Stimulated activated CD8-positive, alpha-beta memory T cell treated with anti-CD3 and anti-CD28 coated beads, Interleukin-15, amount 100 ng/mL, for 1 hour (primary cell): ENCODE measurements at places on chromosomes 11 and 22.
A peak's percentile ranks its signal among the peaks of the same experiment; 100 is the strongest.

GRCh38 chr22:47452184-47452583, 689.7 kb downstream of the TBC1D22A start:
- no peak for DNase-seq

GRCh38 chr11:59668950-59669610, at the start of gene PATL1:
TSS of gene PATL1 (minus strand) at chr11:59669037. CDS start at chr11:59668895, 142 bp downstream.
- DNase-seq = peak; percentile 97

DNA sequence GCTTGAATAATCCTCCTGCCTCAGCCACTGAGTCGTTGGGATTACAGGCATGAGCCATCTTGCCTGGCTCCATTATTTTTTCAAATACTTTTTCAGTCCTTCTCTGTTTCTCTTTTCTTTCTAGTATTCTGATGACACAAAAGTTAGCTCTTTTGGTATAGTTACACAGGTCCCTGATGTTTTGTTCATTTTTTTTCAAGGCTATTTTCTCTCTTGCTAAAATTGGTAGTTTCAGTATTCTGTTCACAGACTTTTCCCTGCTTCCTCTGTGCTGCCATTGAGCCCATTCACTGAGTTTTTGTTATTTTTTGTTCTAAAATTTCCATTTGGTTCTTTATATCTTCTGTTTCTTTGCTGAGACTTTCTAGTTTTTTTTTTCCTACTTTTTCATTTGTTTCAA, 166.5 kb downstream of the UVRAG start:
- DNase-seq = no peak

DNA sequence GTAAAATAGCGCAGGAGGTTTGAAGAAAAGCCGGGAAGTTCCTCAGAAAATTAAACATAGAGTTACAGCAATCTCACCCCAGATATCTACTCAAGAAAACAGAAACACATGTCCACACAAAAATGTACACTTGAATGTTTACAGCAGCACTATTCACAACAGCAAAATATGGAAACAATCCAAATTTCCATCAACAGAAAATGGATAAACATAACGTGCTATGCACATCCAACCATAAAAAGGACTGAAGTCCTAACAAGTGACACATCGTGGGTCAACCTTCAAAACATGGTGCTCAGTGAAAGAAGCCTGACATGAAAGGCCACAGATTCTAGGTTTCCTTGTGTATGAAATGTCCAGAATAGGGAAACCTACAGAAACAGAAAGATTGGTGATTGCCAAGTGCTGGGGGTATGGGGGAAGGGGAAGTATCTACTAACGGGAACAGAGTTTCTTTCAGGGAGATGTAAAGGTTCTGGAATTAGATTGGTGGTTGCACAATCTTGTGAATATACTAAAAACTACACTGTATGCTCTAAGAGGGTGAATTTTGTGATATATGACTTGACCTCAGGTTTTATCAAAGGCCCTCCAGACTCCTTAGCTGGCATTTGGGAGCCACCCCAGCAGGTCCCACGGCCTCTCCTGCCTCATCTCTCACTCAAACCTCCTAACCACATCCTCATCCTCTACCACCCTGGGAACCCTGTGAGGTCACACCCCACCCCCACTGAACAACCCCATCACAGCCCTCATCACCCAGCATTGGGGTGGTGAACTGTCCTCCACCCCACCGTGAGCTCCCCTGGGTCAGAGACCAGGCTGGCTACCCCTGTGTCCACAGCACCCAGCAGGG, 69.2 kb upstream of the PRR5 start:
- no peak for DNase-seq

DNA sequence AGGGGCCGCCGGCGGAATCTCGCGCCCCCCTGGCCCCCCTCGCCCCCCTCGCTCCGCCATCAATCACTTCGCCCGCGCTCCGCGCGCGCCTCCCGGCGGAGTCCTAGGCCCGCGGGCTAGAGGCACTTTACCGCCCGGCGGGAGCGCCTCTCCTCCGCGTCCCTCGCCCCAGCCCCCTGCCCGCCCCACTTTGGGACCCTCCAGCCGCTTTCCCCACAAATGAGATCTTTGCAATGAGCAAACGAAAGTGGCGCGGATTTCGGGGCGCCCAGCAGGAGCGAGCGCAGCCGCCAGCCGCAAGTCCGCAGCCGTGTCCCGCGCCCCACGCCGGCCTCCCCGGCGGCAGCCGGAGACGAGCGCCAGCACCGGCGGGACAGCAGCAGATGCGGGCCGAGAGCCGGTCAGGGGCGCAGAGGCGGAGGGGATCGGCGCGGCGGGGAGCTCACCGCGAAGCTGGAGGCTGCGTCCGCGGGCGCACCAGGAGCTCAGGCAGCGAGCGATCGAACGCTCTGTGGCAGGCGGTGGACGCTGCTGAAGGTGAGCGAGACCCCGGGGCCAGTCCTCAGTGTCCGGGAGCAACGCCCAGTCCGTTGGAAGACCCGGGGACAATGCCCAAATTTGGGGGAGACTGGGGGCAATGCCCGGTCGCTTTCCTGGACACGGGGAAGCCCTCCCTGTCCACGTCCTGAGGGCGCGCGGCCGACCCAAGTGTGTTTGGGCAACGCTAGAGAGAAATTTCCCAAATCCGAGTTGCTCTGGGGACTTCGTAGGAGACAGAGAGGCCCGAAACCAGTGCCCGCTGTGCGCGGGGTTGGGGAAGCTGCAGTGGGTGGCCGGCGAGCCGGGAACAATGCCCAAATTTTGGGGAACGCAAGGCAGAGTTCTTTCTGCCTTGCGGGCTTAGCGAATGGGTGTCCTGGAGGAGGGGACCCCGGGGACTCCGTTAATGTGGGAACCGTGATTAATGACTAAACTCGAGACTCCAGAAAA, 1.5 kb upstream of the IGF2 start:
- no peak for DNase-seq

DNA sequence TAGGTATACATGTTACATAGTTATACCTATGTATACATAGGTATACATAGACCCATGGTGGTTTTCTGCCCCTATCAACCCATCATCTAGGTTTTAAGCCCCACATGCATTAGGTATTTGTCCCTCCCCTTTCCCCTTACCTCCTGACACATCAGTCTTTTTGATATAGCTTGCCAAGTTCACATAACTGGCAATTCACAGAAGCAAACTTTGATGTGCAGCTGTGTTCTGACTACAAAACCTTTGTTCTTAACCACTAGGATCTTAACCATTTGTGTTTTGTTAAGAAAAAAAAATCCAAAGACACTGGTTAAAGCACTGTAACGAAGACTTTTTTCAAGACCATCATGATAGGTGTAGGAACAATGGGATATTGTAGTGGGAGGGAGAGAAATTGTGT, 42.9 kb upstream of the SLC5A1 start:
- DNase-seq = no peak

GRCh38 chr11:132685174-132685611, 847.1 kb downstream of the OPCML start:
- DNase-seq = no peak

DNA sequence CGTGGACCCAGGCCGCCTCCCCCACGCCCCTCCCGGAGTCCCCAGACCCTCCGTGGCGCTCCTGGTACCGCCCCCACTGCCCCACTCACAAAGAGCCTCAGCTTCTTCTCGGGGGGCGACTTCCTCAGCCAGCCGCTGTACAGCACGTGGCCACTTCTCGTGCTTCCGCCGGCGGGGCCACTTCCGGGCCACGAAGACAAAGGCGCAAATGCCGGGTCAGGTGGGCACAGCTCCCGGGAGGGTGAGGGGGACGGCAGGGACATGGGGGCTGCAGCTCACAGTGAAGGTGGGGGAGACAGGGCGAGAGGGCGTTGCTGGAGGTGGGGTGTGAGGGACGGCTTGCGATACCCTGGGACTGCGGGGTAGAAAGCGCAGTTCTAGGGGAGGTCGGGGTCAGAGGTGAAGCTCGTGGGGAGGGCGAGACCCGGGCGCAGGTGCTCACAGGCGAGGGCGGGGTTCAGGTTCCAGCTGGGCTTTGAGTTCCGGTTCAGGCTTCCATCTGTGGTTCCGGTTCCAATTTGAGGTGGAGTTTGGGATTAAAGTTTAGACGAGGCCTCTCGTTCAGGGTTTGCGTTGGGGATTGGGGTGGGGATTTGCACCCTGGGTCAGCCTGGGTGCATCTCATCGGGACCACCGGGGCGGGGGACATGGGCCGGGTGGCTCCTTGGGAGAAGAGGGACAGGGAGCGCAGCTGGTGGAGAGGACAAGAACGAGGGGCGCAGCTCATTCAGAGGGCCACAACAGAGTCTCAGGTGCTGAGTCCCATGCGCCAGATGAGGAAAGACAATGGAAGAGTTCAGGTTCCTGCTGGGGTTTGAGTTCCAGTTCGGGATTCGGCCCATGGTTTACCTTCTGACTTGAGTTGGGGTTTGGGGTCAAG, at the start of gene GAB4:
Gene GAB4 (minus strand): TSS at position 371 of the 880 bp plus-strand sequence. CDS start 108 bp downstream, at position 263.
- DNase-seq = no peak

DNA sequence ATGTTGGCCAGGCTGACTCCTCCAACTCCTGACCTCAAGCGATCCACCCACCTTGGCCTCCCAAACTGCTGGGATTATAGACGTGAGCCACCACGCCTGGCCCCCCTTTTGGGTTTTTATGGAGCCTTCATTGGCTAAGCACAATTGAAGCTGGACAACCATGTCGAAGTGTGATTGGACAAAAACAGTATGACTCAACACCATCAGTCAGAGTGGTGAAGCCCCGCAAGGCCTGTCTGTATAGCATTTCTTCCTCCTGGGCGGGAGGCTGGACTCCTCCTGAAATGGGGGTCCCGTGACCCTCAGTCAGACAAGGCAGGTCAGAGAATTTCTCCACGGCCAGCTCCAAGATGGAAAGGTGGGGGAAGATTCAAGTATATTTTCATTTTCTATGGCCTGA, 3.1 kb upstream of the PARVB start:
- no peak for DNase-seq

- no peak for DNase-seq
Observed at GRCh38 chr11:10320736-10321465, 16.0 kb downstream of the ADM start.

GRCh38 chr11:134752526-134752925, 340.5 kb upstream of the B3GAT1 start:
- no peak for DNase-seq

DNA sequence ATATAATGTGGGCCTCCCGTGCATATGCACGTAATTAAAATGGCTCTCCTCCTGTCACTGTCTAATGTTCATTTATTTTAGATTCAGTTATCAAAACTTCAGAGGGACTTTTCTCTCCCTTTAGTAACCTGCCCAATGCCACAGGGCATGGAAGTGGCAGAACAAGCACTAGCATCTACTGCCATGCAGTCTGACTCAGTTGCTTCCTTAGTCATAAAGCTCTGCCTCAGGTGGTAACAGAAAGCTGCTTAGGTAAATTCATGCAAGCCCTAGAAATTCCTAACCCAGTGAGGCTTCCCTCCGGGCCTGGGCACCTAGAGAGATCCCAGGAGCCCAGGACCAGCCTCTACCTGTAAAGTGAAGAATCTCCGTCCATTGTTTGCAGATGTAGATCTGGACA, 8.9 kb downstream of the PRPF19 start:
- DNase-seq = no peak

- DNase-seq = no peak
Observed at GRCh38 chr11:123158033-123159003, 36.7 kb downstream of the CLMP start.

- DNase-seq = no peak
Observed at GRCh38 chr11:26719998-26720397, 1.9 kb downstream of the SLC5A12 start.

GRCh38 chr11:47480762-47481161, 31.8 kb upstream of the RAPSN start:
- no peak for DNase-seq

DNA sequence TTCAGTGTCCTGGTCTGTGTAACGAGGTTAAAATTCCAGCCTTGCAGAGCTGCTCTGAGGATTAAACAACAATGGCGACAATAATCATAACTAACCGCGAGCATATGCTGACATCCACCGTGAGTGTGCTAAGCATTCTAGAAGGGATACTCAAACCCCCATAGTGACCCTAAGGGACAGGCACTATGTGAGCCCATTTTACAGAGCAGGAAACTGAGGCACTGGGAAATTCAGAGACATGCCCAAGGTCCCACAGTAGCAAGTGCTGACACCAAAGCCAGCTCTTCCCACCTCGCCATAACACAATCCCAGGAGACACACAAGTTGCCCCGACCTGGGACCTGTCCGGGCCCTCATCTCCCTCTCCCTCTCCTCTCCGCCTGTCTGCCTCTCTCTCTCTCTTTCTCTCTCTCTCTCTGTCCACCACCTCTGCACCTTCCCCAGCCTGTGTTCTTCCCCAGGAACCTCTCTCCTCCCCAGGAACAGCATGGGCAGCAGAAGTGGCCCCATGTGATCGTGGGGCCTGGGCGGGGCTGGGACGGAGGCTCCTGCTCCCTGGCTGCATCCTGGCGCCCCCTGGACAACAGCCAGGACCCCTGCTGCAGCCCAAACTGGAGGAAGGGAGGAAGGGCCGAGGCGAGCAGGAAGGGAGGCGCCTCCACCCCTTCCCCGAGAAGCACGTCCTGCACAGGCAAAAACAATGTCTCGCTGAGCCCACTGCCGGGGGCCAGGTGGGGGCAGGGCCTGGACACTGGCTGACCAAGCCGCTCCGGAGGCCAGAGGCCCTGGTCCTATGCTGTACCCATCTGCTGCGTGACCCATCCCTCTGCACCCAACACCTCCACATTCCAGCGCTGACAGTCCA, 14.8 kb upstream of the MFNG start:
- no peak for DNase-seq

DNA sequence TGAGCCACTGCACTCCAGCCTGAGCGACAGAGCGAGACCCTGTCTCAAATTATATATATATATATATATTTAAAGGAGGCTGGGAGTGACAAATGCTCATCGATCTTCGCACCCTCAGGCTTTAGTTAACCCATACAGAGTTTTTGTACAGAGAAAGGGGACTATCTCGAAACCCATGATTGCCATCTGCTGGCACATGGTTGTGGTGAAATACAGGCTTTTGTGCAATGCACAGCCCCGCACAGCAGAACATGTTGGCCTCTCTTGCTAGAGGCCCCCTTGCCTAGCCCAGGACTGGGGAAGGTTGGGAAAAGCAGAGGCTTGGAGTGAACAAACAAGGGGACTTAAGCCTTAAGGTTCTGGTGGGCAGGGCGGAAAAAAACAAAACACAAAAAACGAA, 3.6 kb downstream of the MYBPC3 start:
- no peak for DNase-seq

GRCh38 chr11:35571696-35572095, 46.3 kb upstream of the PAMR1 start:
- no peak for DNase-seq

DNA sequence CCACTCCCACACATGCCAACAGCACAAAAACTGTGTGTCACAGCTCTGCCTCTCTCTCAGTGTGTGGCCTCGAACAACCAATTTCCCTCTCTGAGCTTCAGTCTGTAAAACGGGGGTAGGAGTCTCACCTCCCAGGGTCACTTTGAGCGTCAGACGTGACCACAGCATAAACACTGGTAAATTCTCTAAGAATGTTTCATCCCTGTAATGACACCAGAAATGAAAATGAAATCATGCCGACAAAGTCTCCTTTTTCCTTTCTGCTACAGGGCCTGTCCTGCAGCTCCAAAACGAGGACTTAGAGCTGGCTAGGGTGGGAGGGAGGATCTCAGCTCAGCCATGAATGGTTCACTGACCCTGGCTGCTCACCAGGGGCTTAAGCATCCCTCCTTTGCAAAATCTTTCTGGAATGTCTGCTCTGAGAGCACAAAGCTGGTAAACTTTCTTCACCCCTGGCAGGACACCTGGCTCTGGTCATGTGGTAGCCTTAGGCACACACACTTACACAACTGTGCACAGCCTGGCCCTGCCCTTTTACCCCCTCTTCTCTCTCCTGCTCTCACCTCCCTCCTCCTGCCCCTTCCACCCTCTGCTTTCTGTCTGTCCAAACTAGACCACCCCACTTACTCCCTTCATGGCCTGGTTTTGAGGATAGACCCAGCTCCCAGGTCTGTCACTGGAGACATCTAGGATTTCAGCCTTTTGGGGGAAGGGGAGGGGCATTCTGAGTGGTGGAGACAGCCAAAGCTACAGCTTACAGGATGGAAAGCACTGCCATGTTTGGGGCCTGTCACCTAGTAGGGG, 12.3 kb upstream of the TSKU start:
- DNase-seq = no peak
